ENCODE measurements at places on chromosomes 5 and 9.

DNA sequence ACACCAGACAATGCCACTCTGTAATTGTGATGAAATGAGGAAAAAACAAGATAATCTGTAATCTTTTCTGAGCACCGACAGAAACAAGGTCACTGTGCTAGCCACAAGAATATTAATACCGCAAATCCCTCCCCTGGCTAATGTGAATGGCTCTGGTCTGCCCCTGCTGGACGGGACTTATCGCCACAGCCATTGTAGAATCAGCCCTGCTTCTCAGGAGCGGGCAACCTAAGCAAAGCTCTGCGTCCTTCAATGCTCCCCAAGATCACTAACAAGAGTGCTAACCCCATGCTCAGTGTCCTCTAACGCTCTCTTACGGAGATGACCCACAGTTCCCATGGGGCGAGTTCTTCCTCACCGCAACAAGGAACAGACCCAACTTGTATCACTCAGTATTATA, 42.7 kb downstream of the OR2V1 start:
- no peak for DNase-seq

- DNase-seq, result no peak
Observed at GRCh38 chr9:85941966-85942912, 1.3 kb downstream of the NAA35 start.

GRCh38 chr5:126054577-126055347, 368.4 kb upstream of the GRAMD2B start:
- DNase-seq, result peak; percentile 54

GRCh38 chr5:12625667-12626263, 721.5 kb upstream of the CTNND2 start:
- no peak for DNase-seq

DNA sequence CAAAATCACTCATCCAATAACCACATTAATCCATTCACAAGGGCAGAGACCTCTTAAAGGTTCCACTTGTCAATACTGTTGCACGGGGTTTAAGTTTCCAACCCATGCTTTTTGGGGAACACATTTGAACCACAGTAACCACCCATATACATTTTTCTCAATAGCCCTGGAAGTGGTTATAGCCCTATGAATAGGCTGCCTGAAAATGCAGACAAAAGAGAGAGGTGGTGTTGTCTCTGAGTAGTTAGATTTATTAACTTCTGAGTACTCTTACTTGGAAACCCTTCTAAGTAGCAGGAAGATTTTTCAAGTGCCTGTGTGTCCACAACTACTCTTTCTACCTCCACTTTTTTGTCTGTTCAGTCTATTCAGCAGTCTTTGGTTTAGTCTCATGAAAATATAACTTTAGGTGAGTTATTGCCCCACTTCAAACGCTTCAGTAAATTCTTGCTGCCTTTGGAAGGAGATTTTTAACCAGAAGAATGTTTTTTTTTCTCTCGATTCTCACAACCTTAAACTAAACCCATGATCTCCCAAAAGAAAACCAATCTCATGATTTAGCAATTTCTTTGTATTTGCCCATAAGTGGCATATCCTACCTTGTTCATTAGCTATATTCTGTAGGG, 42.6 kb downstream of the ARHGEF28 start:
- DNase-seq, result no peak

All from COR-L47 (cell line).